ENCODE measurements at places on chromosomes 5 and 9.

DNA sequence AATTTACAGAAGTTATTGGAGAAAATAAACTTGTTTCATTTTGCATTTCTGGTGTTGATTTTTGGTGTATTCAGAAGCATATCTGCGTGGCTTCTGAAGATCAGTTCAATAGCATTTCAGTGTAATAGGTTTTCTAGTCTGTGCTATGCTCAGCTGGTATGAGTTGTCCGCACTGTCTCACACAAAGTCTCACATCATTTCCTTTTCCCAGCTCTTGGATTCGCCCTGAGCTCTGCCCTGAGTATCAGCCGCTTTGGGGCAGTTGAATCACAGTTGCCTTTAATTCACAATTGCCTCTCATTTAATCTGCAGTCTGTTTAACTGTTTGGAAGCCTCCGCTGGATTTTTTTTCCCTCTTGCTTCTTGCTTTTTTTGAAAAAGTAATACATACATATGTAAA lies 6.4 kb upstream of the TTC23L start:
- no peak for DNase-seq
- no peak overlapping the region for H3K27ac ChIP-seq
- no peaks in the 10 kb centered on the region for H3K27me3 ChIP-seq
- no peak overlapping the region for H3K4me3 ChIP-seq
- H3K4me1 ChIP-seq = no peaks in the 10 kb centered on the region

GRCh38 chr5:88419931-88420330 lies 151.3 kb upstream of the TMEM161B start:
- DNase-seq = no peak
- H3K4me1 ChIP-seq = no peaks in the 10 kb centered on the region
- H3K27ac ChIP-seq = no peak overlapping the region
- no peaks in the 10 kb centered on the region for H3K36me3 ChIP-seq
- H3K4me3 ChIP-seq = no peak overlapping the region
- no peaks in the 10 kb centered on the region for H3K27me3 ChIP-seq

DNA sequence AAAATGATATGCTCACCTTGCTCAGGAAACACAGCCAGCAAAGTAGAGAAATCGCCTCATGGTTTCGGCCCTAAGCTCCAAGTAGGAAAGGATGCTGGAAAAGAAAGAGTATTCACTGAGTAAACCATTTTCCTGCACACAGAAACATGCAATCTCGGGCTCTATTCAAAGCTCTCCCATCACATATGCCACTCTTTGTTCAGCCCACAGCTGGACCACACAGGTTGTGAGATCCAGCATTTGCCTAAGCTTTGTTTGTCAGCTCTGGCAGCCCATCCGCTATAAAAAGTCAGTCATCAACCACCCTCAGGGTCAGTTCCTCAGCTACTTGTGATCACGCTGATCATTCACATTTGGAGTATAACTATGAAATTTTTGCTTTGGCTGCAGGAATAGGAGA lies 96.5 kb upstream of the SMARCA2 start:
- no peaks in the 10 kb centered on the region for H3K36me3 ChIP-seq
- no peak overlapping the region for H3K27ac ChIP-seq
- H3K4me1 ChIP-seq = peaks cover 14% of the 10 kb centered on the region
- H3K27me3 ChIP-seq = no peaks in the 10 kb centered on the region

DNA sequence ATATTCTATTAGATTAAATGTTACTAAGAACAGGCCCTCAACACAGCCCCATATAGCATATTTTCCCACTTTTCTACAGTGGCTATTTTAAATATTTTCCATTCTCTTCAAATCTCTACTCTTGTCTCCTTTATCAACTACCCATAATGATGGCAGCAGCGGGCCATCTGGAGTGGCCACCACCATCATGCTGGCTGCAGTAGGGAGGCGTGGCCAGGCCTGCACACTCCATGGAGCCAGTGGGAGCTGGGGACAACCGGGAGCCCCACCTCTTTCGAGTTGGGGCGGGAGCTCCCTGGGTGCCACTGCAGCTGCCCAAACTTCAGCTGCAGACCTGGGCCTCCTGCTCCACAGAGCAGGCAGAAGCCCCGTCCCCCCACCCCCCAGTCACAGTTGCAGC lies 98.4 kb upstream of the RANBP6 start:
- H3K36me3 ChIP-seq = no peaks in the 10 kb centered on the region
- no peaks in the 10 kb centered on the region for H3K4me1 ChIP-seq
- no peaks in the 10 kb centered on the region for H3K27me3 ChIP-seq
- DNase-seq = no peak
- H3K4me3 ChIP-seq = no peak overlapping the region

- H3K4me1 ChIP-seq = no peaks in the 10 kb centered on the region
- H3K4me3 ChIP-seq = no peak overlapping the region
- no peak overlapping the region for H3K27ac ChIP-seq
- H3K36me3 ChIP-seq = no peaks in the 10 kb centered on the region
Measured at GRCh38 chr9:78365748-78366697, 69.1 kb downstream of the PSAT1 start.
